ENCODE measurements at places on chromosomes 7 and 10.

GRCh38 chr7:28442540-28443420 is 30.5 kb downstream of the CREB5 start:
- peaks cover 49% of the 10 kb centered on the region for H3K27me3 ChIP-seq
- H3K27ac ChIP-seq, result no peak overlapping the region
- no peak overlapping the region for H3K4me3 ChIP-seq
- no peaks in the 10 kb centered on the region for H3K4me1 ChIP-seq
- no peaks in the 10 kb centered on the region for H3K36me3 ChIP-seq

GRCh38 chr7:36034020-36034419 is 119.0 kb upstream of the EEPD1 start:
- H3K27me3 ChIP-seq, result peaks cover 58% of the 10 kb centered on the region
- H3K36me3 ChIP-seq, result no peaks in the 10 kb centered on the region
- H3K4me1 ChIP-seq, result no peaks in the 10 kb centered on the region
- H3K4me3 ChIP-seq, result no peak overlapping the region
- no peak overlapping the region for H3K27ac ChIP-seq

DNA sequence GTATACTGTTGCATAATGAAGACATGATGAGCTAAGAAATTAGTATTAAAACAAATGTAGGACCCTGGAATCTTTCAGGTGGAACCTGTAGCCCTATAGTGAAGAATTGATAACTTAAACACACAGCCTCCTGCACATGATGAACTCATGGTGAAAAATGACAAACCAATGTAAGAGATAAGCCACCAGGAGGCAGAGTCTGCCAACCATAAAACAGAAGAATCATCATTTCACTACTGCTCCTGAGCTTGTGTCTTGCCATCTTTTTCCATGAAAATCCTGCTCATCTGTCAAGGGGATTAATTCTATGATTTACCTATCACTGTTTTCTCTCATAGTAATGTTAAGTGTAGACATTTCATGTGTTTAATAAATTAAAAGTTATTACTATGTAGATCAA is 363.9 kb downstream of the MALRD1 start:
- no peak overlapping the region for H3K4me3 ChIP-seq
- H3K36me3 ChIP-seq, result no peaks in the 10 kb centered on the region
- no peaks in the 10 kb centered on the region for H3K4me1 ChIP-seq
- H3K27ac ChIP-seq, result no peak overlapping the region

DNA sequence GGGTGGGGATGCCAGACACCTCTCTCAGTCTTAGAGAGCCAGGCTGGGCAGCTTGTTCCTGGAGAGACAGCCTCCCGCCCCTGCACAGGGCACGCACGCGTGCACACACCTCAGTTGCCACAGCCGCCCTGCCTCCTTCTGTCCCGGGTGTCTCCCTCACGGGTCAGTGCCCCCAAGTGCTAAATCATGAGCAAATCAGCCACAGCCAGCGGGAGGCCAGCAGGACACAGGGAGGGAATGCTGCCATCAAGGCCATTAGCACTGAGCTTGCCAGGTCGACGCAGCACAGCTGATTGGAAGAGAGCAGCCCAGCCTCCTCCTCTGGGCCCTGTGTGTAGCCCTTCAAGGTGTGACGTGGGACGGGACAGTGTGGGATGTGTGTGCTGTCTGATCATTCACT is 130.4 kb downstream of the CDH23 start:
- ATAC-seq, result peak; percentile 34
- no peak overlapping the region for H3K4me3 ChIP-seq
- H3K27me3 ChIP-seq, result peaks cover 35% of the 10 kb centered on the region
- H3K4me1 ChIP-seq, result no peaks in the 10 kb centered on the region

DNA sequence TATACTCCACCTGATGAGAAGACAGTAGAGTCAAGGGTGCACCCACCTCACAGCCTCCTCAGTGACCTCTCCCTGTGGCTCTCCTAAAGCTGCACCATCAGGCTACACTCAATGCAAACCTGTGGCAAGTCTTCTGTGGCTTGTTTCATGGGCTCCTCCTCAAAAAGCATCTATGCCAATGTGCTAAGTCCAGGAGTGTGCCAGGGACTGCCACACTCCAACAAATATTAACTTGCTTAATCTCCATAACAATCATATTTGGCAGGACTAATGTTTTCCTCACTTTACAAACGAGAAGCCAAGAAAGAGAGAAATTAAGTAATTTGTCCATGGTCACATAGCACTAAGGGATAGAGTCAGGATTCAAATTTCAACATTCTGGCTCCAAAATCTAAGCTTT is 11.9 kb downstream of the NRAP start:
- peaks cover 39% of the 10 kb centered on the region for H3K27me3 ChIP-seq
- no peak overlapping the region for H3K27ac ChIP-seq
- H3K36me3 ChIP-seq, result no peaks in the 10 kb centered on the region
- ATAC-seq, result no peak

GRCh38 chr10:28202941-28203352 is 99.9 kb downstream of the MPP7 start:
- H3K4me1 ChIP-seq, result no peaks in the 10 kb centered on the region
- no peak for ATAC-seq
- H3K27ac ChIP-seq, result no peak overlapping the region
- H3K27me3 ChIP-seq, result no peaks in the 10 kb centered on the region
- H3K36me3 ChIP-seq, result peaks cover 9% of the 10 kb centered on the region

DNA sequence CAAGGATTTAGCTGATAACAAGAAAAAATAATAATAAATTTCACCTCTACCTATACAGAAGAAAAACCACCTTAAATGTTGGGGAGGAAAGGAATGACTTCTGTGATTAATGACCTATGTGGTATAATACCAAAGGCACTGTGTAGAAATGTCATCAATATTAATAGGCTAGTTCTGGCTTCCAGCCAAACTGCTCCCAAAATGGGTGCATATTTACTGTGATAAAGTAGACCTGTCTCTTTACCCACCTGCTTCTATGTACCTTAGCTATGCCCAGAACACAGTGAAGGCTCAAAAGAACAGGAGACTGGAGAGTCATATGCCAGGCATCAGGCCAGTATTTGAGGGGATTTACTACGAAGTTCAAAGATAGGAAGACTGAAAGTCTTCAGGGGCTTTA is 76.0 kb downstream of the ATE1 start:
- no peak overlapping the region for H3K4me3 ChIP-seq
- H3K27ac ChIP-seq, result no peak overlapping the region
- peaks cover 47% of the 10 kb centered on the region for H3K36me3 ChIP-seq
- ATAC-seq, result no peak
- no peaks in the 10 kb centered on the region for H3K27me3 ChIP-seq

All from stimulated activated memory B cell treated with anti-CD40 and anti-IgM and Interleukin-4, amounts not matched to agents 10 μg/mL and 1 μg/mL and 100 μg/mL, for 72 hours (primary cell).